ENCODE measurements at places on chromosomes 2 and 18.

- no peak for DNase-seq
Measured at GRCh38 chr2:107362993-107363392, 463.7 kb upstream of the RGPD4 start.

DNA sequence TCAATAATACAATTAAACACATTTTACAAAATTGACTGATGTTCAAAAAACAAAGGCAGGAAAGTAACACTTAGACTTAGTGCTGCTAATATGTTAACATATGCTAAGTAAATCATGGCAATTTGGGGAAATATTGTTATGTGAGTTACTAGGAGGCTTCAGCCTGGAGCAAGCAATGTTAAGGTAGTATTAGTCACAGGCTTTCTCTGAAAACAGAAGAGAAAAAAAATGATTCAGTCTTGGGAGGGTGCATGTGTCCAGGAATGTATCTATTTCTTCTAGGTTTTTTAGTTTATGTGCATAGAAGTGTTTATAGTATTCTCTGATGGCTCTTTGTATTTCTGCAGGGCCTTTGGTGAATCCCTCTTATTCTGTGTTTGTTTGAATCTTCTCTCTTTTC, 345.8 kb upstream of the TFPI start:
- DNase-seq: no peak

DNA sequence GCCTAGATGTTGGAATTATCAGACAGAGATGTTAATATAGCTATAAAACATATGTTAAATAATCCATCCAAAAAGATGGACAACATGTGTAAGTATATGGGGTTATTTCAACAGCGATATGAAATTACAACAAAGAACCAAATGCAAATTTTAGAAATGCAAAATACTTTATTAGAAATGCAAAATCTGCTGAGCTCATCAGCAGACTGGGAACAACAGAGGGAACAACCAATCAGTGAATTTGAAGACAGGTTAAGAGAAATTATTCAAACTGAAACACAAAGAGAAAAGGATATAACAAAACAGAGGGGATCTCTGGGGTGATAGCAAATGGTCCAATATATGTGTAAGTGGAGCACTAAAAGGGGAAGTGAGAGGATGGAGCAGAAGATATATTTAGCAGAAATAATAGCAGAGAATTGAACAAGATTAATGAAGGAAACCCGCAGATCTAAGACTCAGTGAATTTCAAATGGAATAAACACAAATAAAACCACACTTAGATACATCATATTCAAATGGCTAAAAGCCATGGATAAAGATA, 13.5 kb upstream of the HS6ST1 start:
- no peak for DNase-seq

- DNase-seq: no peak
Measured at GRCh38 chr2:109364217-109364616, 235.2 kb downstream of the SH3RF3 start.

- no peak for DNase-seq
Measured at GRCh38 chr2:238339814-238340213, 19.5 kb downstream of the TRAF3IP1 start.

DNA sequence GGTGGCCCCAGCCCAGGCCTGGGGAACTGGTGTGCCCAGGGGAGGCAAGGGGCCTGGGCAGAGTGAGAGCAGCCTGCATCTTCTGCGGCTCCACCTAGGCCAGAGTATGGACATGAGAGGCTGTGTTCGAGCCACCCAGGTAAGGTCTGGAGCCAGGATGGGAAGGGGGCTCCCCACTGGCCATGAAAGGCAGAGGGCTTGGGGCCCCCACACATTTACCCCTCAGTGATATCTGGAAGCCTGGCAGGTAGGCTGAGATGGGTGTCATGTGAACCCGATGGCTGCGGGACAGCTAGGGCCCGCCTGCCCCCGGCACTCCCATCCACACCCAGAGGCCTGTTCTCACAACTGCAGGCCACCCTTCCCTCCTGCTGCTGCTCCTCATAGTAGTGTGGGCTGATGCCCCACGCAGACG, 13.2 kb downstream of the ADRA2B start:
- DNase-seq: no peak

DNA sequence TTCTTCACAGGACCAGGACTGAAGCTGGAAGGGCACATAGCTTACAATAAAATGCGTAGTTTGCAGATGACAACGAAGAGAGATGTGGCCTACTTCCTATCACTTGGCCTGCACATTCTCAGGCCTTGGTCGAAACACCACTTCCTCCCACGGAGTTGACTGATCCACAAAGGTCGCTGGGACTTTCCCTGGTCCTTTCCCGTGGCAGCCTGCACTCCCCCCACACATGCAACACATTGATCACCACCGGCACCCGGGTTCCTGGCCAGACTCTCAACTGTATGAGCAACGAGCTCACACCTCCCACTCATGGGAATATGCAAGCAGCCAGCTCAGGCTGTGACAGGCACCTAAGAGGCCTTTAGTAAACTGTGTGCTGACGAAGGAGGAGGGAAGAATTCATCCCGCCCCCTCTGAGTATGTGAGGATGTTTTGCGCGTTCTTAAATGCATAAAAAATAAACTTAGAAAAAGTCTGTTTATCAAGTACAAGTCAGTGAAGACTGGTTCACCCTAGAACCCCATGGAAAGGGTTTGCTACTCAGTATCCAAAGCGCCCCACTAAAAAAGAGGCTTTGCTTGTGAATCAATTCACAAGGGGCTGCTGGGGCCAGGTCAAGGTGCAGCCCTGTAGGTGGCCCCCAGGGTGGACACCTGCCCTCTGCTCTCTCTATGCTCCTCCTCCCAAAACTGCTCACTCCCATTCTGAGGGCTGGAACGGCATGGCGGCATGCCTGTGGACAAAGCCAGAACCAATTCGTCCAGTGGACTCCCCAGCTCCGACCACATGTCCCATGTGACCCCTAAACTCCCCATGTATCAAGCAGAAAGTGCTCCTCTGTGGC, 154.3 kb downstream of the EIPR1 start:
- no peak for DNase-seq

DNA sequence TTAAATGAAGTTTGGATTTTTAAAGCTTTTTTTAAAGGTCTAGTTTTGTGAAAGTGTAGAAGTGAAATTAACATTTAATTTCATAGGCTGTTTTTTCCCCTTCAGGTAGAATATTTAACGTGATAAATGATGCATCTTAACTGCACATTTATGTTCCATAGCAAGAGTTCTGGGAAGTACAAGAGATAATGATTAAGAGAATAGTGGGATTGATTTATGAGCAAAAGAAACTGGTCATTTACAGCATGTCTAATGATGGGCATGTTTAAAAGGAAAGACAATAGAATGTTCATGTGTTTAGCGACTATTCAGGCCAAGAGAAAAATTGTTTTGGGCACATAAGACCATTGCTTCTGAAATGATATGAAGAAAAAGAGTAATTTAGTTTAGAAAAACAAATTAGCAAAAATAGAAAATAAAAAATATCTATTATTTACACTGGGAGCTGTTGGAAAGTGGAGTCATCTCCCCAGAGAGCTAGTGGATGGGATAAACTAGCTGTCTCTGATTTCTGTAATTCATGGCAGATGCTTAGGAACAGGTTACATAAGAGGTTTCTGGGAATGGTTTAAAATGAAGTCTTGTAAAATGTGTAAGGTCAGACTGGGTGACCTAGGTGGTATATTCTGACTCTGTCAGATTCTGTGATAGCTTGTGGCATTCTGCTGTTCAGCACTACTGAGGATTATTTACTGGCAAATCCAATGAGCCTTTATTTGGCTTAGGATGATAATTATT, 60.7 kb downstream of the WDR7 start:
- no peak for DNase-seq

DNA sequence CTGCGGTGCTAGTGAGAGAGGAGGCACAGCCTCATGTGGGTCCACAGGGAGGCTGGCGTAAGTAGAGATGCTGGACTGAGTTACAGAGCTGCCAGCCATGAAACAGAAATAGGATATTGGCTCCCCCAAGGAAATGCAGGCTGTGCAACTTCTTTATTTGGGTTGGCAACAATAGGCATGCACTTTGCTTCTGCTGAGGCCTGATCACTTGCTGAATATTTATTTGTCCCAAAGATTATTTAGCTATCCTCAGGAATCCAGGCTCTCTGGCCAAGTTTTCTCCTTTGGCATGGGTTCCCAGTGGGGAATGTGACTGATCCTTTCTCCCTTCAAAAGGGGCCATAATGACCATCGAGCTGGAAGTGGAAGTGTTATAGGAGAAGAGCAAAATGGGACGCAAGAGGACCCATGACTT, 60.0 kb downstream of the MAPK4 start:
- no peak for DNase-seq

- DNase-seq: no peak
Measured at GRCh38 chr2:76445880-76446279, 735.2 kb upstream of the GCFC2 start.

DNA sequence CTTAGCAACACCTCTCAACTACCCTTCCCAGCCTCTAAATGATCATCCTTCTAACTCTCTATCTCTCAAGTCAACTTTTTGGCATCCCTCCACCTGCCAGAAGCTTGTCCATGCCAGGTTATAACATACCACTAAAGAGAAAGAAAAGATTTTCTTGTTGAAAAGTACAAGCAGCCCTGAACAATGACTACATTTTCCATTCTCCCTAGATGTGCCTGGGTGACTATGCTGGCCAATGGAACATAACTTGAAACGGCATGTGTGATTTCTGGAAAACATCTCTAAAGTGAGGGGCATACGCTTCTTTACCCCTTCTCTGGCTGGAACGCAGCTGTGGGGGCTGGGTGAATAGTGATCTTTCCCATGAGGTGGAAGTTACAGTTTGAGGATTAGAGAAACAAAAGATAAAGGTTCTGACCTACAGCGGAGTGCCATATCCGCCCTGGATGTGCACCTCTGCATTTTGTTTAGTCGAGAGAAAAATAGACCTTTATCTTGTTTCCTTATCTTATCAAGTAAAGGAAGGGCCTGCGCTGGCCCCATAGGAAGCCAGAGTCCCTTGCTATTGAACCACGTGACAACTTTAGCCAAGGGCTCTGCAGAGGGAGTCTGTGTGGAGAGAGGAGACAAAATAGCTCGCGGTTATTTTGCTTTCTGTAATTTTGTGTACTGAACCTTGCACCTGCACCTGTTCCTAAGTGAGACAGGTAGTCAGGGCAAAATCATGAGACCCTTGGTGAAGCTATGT, 436.8 kb downstream of the TGIF1 start:
- DNase-seq: no peak

DNA sequence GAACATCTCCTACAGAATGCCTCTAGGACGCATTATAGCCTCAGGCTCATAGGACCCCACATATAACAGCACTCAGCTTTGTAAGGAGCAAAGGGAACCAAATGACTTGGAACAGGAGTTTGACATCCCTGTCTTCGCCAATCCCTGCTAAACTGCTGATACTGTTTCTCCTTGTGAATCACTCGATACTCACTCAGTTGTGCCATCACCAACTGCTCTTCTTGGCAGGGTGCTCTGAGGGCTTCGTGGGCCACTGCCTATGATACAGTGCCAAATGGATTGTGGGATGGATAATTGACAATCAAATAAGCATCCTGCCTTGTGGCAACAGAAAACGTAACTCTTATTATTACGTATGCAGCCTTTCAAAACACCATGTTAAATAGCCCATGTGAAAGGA, 396.3 kb downstream of the RIT2 start:
- DNase-seq: no peak

GRCh38 chr2:5756272-5756671, 64.1 kb downstream of the SOX11 start:
- DNase-seq: no peak

- no peak for DNase-seq
Measured at GRCh38 chr2:151729837-151730236, 4.4 kb downstream of the NEB start.

DNA sequence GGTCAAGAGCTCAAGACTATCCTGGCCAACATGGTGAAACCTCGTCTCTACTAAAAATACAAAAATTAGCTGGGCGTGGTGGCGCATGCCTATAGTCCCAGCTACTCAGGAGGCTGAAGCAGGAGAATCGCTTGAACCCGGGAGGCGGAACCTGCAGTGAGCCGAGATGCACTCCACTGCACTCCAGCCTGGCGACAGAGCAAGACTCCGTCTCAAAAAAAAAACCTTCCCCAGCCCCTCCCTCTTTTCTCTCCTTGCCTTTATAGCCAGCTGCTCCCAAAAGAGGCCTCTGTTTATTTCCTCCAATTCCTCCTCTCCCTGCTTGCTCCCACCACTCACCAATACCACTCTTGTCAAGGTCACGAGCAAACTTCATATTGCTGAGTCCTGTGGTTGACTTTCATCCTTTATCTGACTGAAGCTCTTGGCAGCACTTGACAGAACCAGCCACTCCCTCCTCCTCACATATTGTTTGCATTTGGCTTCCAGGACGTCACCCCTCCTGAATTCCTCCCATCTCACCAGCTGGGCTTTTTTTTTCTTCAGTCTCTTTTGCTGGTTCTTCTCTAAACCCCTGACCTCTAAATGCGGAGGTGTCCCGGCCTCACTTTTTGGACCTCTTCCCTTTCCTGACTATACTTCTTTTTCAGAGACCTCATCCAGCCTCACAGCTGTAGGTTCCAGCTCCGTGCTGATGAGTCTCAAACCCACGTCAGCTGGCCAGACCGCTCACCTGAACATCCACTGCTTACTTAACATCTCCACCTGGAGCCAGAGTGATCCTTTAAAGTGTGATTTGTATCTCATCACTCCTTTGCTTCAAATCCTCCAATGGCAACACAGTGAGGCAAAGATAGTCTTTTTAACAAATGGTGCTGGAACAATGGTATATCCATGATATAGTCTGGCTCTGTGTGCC, 84.6 kb upstream of the CAB39 start:
- no peak for DNase-seq

DNA sequence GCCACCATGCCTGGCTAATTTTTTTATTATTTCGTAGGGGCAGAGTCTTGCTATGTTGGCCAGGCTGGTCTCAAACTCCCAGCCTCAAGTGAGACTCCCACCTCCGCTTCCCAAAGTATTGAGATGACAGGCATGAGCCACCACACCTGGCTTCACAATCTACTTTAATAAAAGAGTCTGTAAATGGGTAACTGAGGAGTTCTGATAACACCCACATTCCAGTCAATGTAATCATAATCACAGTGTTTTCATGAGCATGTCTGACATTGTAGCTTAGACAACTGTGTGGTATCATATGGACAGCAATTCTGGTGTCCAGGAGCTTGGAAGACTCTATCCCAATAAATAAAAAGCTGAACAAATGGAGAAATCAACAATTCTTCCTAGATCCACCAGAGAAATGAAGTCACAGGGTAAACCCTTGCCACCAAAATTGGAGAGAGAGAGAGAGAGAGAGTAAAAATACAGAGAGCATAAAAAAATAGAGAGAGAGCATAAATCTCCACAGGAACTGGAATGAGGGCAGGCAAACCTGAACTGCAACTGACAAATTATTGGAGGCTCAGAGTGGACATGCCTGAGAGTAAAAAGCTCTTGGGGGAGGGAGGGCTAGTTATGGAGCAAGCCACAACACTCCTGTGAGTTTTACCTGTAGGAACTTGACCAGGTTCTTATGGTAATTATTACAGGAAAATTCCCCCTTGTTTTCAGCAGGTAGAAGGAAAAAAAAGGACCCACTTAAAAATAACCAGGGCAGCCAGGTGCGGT, 12.4 kb upstream of the NBEAL1 start:
- DNase-seq: no peak

GRCh38 chr18:28039078-28039477, 137.9 kb downstream of the CDH2 start:
- DNase-seq: no peak

- no peak for DNase-seq
Measured at GRCh38 chr2:147639891-147640290, 204.9 kb upstream of the ACVR2A start.
